ENCODE measurements at places on chromosomes 7 and 10.

- no peak for DNase-seq
Observed at GRCh38 chr10:117164592-117165537, 26.8 kb upstream of the VAX1 start.

DNA sequence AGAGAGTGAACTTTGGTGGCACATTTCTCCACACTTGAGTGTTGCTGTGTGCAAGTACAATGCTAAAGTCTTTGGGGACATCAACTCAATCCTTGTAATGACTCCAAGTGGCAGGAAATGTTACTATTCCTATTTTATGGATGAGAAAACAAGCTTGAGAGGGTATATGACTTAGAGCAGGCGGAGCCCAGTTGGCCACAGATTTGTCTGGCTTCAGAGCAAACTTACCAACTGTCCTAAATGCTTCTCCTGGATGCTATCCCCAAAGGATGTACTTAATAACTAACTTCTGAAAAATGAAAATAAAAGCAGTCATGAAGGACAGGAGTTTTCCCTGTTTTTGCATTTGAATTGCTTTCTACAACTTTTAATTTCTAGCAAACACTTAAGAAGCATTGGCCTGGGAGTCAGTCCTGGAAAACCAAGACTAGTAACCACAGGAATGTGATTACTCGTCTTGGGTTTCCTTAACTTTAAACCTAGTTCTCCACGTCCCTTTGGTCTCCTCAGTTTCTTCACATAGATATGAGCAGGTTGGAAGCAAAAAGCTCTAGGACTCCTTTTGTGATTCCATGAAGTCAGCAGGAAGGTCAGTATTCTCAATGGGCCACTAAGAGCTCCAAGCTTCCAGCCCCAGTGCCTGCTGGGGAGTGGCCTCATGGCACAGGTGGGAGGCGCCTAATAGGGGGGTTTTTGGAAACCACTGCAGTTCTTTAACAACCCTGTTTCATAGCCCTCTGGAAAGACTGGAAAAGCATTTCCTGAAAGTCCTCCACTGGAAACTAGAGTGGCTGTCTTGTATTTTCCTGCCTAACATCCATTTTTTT, 140.8 kb downstream of the GLCCI1 start:
- DNase-seq, result no peak

- DNase-seq, result peak; percentile 37
Observed at GRCh38 chr10:50610368-50610767, 13.4 kb downstream of the SGMS1 start.

DNA sequence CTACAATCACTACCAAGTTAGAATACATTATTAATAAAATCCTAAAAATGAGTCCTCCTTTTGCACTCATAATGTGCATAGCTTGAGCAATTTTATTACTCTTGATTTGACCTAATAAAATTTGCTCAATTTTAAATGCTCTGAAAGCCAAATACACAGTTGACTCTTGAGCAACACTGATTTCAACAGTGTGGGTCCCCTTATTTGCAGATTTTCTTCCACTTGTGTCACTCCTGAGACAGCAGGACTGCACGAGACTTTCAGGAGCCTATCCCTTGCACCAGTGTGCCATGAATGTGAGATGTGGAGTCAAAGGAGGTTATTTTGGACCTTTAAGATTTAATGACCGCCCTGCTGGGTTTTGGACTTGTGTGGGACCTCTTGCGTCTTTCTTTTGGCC, 23.2 kb downstream of the RNF216 start:
- no peak for DNase-seq

GRCh38 chr10:49119746-49120145, 4.4 kb upstream of the VSTM4 start:
- DNase-seq, result no peak

- no peak for DNase-seq
Observed at GRCh38 chr7:91543646-91544045, 279.4 kb downstream of the FZD1 start.

DNA sequence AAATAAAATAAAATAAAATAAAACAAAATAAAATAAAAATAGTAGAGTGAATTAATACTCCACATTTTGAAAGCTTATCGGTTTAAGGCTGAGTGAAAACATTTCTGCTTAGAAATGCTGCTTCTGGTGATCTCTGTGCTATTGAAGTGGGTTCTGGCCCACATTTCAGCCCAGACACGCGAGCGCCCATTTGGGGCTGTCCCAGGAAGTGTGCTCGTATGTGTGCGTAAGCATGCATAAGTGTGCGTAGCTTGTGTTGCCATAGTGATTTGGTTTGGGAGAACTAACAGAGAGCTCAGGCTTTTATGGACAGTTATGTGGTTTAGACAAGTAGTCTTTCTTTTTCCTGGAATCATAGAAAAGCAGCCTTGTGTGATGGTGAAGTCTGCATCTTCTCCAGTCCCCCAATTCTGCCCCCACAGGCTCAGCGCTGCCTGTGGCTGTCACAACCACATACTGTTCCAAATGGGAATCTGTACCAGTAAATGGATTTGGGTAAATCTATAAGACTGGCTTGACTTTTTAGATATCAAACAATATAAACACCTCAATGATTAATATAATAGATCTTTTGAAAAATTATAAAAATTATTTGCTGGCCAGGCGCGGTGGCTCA, 29.8 kb upstream of the PURB start:
- DNase-seq, result no peak

DNA sequence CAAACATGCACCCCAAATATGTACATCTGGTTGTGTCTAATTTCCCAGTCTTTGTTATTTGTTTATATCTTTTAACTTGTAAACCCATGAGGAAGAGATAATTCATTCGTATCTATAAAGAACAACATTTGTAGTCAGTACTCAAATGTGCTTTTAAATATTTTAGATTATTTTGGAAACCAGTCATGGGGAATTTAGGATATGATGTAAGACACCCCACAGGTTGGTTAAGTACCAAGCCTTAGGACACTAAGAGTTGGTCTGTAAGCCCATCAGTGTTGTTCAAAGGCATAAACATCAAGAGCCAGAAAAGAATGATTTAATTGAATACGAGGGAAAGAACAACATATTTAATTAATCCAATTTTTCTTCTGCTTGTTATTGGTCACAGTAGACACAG, 421.1 kb upstream of the SEMA3C start:
- no peak for DNase-seq

- DNase-seq, result no peak
Observed at GRCh38 chr10:62113680-62114079, 155.0 kb downstream of the RTKN2 start.

DNA sequence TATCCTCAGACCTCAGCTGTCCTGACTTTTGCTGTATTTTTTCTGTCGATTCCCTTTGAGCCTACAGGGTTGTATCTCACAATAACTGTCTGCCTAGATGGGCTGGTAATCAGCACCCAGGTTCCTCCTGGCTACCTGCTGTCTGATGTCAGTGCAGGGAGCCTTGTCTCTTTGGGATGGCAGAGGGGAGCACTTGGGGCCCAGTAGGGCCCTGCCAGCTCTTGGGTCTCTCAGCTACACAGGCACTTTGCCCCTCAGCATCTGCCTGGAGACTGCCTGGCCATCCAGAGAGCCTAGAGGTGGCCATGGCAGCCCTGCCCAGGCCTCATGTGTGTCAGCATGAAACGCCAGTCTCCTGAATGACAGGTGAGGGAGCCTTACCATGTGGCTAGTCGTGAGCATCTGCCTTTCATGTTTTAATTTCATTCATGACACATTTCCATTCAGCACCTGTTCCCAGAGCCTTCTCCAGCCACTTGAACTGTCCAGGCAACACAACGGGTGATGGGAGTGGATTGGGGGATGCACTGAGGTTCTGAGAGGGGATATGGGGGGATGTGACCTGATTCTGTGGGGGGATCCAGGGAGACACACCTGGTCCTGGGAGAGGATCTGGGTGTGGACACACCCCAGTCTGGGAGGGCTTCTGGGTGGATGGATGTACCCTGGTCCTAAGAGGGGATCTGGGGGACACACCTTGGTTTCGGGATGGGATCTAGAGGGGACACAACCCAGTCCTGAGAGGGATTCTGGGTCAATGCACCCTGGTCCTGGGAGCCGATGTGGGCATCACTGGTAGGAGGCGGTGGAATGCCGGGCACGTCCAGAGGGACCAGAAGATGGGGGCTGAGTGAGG, 21.9 kb downstream of the ADCY1 start:
- no peak for DNase-seq

- DNase-seq, result peak; percentile 60
Observed at GRCh38 chr10:12811826-12812225, 189.7 kb downstream of the CCDC3 start.

DNA sequence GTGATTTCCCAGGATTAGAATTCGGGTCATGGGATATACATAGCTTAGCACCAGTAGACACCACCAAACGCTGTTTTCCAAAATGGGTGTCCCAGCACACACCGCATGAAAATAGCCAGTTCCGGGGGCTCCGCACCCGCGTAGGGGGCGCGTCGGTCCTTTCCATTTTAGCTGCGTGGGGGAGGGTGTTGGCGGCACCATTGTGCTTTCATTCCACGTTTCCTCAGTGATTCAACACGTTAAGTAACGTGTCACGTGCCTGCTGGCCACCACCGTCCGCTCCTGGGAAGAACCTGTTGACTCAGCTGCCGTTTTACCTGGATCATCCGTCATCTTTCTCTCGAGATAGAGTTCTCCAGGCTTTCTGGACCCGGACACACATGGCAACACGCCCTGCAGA, 25.6 kb upstream of the ADGRA1 start:
- DNase-seq, result no peak

DNA sequence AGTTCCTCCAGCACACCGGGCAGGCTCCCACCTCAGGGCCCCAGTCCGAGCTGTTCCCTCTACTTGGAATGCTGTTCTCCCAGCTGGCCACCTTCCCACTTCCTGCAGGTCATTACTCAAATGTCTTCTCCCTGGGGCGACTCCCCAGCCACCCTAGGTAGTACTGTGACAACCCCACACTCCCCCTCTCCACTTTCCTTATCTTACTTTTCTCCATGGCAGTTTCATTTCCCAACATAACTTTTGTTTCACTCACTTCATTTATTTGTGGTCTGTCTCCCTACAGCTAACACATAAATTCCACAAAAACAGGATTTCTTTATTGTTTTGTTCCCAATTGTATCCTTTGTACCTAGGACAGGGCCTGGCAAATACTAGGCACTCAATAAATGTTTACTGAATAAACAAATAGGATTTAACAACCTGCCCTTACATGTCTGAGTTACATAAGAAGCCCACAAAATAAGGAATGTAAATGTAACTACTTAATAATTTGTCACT, 76.5 kb downstream of the JAZF1 start:
- DNase-seq, result no peak
